Lung (tissue), 17 donors: ENCODE measurements at places on chromosomes 7 and 10.

DNA sequence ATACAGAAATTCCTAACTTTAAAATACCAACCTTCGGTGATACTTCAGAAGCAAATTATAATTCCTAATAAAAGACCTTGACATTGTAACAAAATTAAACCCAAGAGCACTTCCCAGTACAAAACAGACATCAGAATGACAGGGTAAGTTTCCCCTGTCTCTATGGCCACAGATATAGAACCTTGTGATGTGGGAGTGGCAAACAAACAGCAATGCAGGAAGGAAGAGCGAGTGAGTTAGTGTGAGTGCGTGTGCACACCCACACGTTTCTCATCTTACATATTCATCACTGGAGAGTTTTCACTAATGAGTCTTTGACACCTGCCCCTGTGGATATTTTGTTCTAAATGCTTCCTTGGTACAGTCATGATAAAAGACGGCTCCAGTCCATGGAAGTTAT, 72.2 kb downstream of the VWC2 start:
- no peak for DNase-seq

- no peak for DNase-seq
These were observed 42.7 kb upstream of the ATRNL1 start for GRCh38 chr10:115050375-115051010.

DNA sequence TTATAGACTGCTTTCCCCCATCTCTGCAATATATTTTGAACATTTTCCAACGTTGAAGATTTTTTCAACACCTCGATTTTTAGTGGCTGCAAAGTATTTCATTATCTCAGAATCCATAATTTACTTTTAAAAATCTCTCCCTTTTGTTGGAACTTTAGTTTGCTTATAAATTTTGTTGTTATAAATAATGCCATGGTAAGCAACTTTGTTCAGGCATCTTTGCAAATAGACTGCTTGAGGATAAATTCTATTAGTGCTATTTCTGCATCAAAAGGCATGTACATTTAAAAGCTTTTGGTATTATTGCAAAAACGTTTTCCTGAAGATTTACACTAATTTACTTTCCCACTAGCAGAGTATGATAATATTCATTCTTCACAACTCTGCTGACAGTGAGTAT, 79.4 kb downstream of the TMEM178B start:
- peak; percentile 14 for DNase-seq

DNA sequence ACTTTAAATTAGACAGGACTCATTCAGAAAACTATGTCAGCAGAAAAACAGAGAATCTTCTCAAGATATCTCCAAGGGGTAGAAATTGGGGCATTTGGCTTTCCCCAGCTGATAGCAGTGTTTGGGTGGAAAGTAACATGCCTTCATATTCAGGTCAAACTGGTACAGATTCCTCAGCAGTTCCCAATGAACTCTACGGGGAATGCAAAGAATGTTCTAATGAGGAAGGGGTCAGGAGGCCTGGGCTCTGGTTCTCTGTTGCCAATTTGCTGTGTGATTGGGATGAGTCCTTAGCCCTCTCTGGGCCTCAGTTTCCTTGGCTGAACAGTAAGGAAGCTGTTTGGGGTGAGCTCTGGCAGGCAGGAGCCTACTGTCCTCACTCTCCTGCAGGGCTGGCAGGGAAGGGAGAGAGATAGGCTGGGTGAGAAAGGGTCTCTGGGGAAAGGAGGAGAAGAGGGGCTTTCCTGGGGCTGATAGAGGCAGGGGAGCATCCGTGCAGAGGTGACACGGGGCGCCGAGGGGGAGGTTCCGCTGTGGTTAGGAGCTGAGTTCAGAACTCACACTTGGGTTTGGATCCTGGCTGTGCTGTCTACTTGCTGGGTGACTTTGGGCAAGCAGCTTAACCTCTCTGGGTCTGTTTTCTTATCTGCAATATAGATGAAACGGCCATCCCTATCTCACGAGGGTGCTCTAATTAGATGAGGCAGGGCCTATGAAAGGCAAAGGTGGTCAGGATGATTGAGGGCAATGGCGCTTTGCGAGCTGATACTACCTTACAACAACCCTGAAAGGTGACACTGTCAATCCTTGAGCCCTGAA, 45.1 kb downstream of the SPOCK2 start:
- DNase-seq, result no peak

- peak; percentile 78 for DNase-seq
These were observed 99.4 kb upstream of the TMEM106B start for GRCh38 chr7:12111422-12112405.

GRCh38 chr7:50531928-50532327, 33.3 kb downstream of the DDC start:
- no peak for DNase-seq

DNA sequence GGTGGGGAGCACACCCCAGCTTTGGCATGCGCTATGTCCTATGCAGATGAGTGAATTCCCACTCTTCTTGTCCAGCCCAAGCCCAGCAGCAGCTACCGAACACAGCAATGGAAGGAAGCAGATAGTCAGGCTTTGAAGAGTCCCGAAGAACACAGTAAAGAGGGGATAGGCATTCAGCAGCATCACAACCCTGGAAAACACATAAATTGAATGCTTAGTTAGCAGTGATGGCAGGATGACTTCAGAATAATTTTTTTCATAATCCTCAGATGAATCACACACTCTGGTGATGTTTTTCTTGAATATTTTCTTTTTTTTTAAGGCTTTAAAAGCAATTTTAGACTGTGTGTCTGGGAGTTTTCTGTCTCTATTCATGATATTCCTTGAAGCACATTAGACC, 95.8 kb downstream of the CFAP58 start:
- no peak for DNase-seq

GRCh38 chr10:12103802-12104201, 25.7 kb upstream of the SEC61A2 start:
- no peak for DNase-seq

DNA sequence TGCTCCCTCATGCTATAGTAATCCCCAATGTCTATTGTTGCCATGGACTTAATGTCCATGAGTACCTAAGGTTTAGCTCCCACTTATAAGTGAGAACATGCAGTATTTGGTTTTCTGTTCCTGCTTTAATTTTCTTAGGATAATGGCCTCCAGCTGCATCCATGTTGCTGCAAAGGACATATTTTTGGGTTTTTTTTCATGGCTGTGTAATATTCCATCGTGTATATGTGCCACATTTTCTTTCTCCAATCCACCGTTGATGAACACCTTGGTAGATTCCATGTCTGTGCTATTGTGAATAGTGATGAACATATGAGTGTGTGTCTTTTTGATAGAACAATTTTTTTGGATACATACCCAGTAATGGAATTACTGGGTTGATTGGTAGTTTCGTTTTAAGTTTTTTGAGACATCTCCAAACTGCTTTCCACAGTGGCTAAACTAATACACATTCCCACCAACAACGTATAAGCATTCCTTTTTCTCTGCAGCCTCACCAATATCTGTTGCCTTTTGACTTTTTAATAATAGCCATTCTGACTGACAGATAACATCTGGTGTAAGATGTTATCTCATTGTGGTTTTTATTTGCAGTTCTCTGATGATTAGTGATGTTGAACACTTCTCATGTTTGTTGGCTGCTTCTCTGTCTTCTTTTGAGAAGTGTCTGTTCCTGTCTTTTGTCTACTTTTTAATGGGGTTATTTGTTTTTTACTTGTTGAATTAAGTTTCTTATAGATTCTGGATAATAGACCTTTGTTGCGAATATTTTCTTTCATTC, 68.8 kb upstream of the IFRD1 start:
- no peak for DNase-seq

DNA sequence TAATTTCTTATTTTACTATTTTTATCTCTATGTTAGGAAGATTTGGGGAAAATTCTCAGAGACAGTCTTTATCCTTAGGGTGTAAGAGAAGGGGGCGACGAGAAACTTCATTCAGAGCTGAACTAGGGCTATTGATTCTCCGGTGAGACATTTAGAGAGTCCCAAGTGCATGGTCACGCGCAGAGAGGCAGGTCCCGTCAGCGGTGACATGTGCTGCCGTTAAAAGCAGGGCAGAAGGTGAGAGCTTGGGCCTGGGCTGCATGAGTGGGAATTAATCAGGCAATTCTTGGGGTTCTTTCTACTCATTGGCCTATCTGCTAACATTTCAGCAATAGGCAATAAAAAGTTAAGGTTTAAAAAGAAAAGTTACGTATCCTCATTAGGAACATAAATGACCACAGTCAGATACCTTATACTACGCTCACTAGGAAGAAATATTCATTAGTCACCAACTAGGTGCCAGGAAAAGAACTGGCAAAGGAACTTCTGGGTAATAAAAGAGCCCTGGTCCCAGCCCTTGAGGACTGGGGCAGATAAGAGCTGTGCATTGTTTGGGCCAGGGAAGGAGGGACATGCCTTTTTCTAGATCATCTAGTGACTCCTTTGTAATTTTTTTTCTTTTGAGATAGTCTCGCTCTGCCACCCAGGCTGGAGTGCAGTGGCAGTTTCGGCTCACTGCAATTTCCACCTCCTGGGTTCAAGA, 21.2 kb downstream of the PRKCQ start:
- DNase-seq, result no peak

- no peak for DNase-seq
These were observed 7.8 kb upstream of the NPC1L1 start for GRCh38 chr7:44548893-44549292.

DNA sequence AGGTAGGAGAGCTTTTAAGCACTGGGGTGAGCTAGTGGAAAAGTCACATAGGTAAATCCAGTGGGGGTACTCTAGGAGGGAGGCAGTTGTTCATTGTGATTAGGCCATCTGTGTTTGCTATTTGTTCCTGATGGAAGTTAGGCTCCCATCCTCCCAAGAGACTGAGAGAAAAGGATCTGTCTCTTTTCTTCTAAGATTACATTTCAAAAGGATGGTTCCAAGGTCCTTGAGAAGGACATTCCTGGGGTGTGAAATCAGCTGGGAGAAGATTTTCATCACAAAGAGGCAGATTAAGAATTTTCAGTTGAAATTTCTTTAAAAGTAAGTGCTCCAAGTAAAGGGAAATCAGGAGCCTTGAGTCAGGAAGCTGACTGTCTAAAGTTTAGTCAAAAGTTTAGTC, 210.8 kb upstream of the CSTF2T start:
- DNase-seq, result no peak

DNA sequence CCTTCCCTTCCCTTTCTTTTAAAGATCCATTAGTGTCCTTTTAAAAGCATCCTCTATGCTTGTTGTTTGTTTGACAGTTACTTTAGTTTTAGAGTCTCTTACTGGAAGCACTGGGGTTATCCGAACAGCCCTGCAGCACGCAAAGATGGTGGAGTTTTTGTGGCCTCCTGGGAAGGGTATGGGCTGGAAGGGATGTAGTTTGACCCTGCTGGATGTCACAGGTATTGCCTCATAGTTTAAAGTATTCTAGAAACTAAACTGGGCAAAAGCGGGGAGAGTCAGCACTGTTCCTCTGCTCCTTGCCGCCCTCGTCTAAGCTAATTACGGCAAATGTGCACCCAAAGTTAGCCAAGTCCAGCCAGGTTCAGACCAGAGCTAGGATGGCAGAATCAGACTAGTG, 35.8 kb upstream of the GNAI1 start:
- DNase-seq, result no peak

- no peak for DNase-seq
These were observed 103.8 kb upstream of the AGR3 start for GRCh38 chr7:16985621-16986020.

DNA sequence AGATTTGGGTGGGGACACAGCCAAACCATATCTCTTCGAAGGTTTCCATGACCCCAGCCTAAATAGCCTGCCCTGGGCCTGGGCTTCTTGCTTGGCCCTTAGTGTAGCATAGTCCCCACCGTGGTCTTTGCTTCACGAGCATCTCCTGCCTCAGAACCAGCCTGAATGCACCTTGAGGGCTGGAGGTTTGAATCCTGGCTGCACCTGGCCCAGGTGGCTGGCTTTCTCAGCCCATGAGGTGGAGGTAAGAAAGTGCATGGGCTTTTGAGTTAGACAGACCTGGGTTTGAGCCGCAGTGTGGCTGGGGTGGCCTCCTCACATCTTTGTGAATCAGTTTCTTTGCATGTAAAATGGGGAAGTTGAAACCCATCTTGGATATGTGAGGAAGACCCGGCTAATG, 24.2 kb upstream of the PCBD1 start:
- DNase-seq, result no peak

DNA sequence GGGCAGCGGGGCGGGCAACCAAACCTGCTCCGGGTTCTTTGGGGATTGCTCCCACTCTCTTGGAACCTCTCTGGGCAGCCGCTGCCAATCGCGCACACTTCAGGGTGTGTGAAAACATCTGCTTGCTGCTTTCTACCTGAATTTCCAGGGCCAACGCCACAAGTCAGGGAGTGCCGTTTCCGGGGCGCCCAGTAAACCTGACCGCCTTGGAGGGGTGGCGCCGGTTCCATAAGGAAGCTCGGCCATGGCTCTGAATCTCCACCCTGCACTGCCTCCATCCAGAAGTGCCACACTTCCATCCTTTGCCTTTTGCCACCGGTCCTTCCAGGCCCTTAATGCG, 679 bp upstream of the AFAP1L2 start:
- DNase-seq, result no peak

DNA sequence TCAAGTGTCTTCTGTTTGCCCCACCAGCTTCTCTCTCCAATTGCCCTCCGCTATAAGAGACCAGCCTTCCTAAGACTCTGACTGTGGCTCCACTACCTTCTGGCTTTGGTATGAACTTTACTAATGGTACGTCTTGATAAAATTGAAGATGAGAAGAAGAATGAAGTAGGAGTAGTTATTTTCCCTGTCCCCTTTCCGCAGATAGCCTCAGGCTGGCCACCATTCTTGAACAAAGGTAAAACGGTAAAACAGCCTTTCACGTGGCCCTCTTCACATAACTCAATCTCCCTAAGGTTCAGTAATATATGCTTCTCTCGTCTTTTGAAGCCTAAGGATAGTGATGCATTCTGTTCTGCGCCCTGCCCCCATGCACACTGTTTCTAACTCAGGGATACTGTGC, 9.9 kb upstream of the ITGB8 start:
- no peak for DNase-seq

DNA sequence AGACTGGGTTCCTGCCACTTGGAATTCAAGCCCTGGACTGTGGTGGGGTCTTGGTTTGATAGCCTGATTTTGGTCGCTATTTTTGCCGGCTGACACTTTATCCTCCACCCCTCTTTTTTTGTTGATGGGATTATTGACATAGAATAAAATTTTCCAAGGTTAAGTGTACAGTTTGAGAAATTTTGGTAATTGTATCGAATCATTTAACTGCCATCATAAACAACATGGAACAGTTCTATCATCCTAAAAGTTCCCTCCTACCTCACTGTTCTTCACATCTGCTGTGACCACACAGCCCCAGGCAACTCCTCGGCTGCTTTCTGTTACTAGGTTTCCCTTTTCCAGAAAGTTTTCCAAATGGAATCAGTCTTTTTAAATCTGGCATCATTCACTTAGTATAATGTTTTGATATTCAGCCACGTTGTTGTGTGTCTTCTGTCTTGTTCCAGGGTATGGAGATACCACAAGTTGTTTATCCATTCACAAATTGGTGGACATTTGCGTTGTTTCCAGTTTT, 50.6 kb upstream of the STEAP1B start:
- DNase-seq, result no peak
